ENCODE measurements at places on chromosomes 16 and 17. TPM values are rescaled to one million over a fixed set of nuclear protein-coding genes. Genes with fewer than 3 reads are reported as not detected.
A peak's percentile ranks its signal among the peaks of the same experiment; 100 is the strongest.

KREMEN2 gene
- total RNA-seq, result 0.26 TPM

GRCh38 chr17:65797809-65798208, 236.4 kb upstream of the AXIN2 start:
- no peak for DNase-seq

LPO gene
- total RNA-seq, result not detected

GRCh38 chr17:51572115-51572514, 311.8 kb downstream of the UTP18 start:
- no peak for DNase-seq

- DNase-seq, result peak; percentile 67
Observed at GRCh38 chr17:41738077-41738800, 3.8 kb upstream of the HAP1 start.

USH1G gene
- not detected for total RNA-seq

SCNN1G gene
- not detected for total RNA-seq

DNA sequence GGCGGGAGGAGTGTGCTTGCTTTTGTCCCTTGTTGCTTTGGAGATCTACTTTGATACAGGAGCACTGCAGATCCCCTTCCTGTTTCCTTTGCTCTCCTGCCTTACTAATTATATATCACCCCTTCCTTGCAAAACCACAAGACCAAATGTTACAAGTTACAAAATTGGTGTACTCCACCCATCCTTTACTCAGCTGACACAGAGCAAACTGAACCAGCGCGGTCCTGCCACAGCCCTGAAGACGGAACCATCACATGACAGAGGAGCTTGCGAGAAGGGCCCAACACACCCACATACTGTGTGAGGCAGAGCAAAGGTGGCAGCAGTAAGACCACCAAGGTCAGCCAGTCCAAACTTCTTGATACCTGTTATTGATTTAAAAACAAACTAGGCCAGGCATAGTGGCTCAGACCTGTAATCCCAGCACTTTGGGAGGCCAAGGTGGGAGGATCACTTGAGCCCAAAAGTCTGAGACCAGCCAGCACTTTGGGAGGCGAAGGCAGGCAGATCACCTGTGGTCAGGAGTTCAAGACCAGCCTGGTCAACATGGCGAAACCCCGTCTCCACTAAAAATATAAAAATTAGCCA, 33.2 kb downstream of the CYTH1 start:
- no peak for DNase-seq

DNA sequence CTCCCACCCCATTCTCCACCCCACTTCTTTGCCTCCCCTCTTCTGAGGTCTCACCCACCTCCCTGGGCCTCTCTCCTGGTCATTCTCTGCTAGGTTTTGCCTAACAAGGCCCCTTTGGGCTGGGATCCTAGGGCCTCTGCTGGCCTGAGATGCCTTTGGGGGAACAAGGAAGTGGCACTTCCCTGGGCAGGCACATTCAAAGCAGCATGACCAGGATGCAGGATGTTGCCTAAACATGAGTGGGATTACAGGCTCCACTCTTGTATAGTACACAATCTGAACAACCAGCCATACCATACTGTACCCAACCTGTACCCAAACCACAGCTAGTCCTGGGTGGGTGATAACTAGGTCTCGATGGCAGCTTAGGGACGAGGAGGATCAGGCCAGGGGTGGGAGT, 9.0 kb downstream of the GALK1 start:
- DNase-seq, result no peak

DNA sequence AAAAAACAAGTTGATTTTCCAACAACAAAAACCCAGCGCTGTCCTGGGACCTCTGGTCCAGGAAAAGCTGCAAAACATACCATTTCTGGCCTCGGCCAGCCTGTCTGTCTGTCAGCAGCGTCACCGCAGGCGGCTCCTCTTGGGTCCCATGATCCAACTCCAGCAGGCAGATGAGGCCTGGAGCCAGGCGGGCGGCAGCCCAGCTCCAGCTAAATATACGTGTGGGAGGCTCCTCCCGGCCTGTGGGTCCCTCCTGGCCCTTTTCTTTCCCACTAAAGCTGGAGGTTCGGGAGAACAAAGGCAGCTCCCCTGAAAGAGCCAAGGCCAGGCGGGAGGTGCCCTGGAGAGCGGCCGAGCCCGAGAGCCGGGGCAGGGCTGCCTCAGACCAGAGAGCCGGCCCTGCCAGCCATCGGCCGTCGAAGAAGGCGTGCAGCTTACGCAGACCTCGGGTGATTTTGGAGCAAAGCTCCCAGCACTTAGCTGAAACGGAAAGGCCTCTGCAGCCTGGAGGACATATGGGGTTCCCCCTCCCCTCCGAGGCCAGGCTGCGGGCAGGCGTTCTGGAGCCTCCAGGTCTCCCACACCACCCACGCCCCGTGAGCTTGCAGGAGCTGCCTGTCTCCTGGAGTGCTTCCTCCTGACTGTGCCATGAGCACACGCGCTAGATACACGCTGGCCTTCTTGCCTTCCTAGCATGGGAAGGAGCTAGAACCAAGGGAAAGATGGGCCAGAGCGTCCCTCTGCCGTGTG, 19.9 kb upstream of the JPH3 start:
- DNase-seq, result peak; percentile 82

GRCh38 chr16:22162656-22163009, 327 bp downstream of the SDR42E2 start:
- no peak for DNase-seq

CAPNS2 gene
- not detected for total RNA-seq

- DNase-seq, result no peak
Observed at GRCh38 chr16:14505846-14506245, 124.2 kb downstream of the PARN start.

MRPL28 gene
- total RNA-seq, result 172 TPM

ANKS4B gene
- not detected for total RNA-seq

DNA sequence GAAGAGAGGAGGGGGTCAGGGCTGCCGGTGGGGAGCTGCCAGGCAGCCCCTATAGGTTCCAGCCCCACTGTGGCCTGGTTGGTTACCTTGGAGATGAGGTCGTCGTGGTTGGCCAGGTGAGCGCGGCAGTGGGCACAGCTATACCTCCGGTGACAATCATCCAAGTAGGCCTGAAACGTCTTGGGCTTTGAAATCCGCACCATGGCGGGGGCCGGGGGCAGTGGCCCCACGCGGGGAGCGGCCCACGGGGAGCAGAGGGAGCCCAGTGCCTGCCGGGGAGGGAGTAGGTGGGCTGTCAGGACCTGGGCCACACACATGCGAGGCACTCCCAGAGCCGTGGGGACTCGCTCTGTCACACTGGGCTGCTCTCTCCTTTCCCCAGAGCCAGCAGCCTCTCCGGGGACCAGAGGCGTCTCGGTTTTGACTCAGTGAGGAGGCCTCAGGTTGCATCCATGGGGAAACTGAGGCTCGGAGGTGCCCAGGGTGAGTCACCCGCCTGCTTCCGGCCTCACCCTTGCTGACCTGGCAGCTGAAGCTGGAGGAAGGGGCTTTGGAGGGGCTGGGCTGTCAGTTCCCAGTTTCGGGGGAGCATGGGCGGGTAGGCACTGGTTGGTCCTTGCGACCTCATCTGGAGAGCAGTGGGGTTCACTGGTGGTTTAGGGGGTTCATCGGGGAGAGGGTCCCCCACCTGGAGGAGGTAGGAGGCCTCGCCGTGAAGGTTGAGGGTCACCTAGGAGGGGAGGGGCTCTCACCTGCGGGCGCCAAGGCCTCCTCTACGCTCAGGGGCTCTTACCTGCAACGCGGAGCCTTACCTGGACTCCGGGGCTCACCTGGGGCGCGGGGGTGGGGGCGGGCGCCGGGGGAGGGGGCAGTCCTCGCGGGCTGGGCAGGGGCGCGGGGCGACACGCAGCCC, 591 bp downstream of the YPEL3 start:
- DNase-seq, result no peak

DNA sequence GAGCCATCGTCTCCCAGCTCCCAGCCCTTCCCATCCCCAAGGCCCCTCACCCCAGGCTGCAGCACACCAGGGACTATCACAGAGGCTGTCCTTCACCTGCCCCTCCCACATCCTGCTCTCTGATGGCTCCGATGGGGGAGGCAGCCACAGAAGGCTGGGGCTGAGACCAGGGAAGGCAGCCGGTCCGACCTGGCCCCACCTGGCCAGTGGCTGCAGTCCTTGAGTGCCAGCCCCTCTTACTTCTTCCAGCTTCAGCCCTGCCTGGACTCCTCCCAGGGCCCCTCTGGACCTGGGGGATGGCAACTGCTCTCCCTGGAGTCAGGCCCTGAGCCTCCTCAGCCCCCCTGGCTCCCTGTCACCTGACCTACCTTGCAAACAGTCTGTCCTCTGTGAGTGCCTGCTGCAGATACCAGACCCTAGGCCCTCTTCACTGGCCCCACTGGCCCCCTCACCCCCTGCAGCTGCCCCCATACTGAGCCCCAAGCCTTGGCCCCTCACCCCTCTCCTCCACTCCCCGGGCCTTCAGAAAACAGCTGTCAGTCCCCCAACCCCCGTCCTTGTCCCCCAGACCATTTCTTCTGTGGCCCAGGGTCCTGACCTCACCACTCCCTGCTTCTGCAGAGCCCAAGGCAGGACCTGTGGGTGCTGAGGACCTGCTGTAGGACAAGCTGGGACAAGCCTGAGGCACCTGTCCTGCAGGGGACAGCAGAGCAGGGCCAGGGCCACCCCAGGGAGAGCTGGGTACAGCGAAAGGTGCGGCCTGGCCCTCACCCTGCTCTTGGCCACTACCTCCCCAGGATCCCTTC, 12.6 kb upstream of the SRRM2 start:
- DNase-seq, result no peak

GRCh38 chr17:8674344-8675305, 44.1 kb upstream of the MYH10 start:
- DNase-seq, result no peak

- DNase-seq, result no peak
Observed at GRCh38 chr17:67467500-67468455, 90.7 kb downstream of the PITPNC1 start.

- peak; percentile 98 for DNase-seq
Observed at GRCh38 chr17:81419319-81419885, 24.1 kb downstream of the BAHCC1 start.

DNA sequence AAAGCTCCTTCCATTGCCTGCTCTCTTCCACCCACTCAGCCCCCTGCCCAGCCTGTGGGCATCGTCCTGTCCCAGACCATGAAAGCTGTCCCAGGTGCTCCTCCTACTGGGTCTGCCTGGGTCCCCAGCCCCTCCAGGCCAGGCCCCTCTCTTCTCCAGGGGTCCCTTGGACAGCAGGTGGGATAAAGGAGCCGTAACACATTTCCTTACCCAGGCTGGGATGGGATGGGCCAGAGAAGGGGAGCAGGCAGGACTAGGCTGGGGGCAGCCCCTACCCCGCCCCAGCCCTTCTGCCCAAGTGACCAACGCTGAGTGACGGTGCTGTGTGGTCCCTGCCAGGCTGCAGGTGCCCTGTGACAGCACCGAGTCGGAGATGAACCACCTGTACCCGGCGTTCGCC, 80.1 kb downstream of the MGAT5B start:
- DNase-seq, result no peak

DNA sequence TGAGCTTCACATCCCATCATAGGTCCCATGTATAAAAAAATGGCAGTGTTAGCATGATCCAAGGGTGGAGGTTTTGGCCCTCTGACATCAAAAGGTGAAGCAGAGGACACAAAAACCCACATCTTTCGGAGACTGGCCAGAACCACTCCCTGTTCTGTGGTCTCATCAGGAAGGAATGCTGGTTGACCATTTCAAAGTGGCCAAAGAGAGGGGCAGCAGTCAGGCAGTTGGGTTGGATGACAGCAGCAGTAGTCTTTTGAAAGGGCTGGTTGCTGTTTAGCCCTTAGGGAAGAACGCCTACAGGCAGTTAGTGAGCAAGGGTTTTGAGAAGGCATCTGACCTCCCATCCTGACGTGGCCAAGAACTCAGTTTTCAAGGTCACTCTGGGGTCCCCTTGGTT, 40.5 kb downstream of the LCMT1 start:
- peak; percentile 77 for DNase-seq

DNA sequence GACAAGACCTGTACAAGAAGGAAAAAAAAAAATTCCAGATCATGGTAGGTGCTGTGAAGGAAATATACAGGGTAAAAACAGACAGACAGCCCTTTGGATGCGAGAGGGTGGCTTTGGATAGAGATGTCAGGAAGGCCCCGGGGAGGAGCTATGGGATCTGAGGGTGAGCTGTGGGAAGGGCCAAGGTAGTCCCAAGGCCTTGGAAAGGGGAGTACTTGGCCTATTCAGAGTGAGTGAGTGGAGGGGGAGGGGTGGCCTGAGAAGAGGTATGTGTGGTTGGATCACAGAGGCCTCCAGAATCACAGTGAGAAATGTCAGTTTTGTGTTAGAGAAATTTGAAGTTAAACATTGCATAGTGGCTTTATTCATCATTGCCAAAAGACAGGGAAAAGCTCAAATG, 31.2 kb upstream of the AKTIP start:
- no peak for DNase-seq

TNFRSF13B gene
- total RNA-seq, result not detected

DNA sequence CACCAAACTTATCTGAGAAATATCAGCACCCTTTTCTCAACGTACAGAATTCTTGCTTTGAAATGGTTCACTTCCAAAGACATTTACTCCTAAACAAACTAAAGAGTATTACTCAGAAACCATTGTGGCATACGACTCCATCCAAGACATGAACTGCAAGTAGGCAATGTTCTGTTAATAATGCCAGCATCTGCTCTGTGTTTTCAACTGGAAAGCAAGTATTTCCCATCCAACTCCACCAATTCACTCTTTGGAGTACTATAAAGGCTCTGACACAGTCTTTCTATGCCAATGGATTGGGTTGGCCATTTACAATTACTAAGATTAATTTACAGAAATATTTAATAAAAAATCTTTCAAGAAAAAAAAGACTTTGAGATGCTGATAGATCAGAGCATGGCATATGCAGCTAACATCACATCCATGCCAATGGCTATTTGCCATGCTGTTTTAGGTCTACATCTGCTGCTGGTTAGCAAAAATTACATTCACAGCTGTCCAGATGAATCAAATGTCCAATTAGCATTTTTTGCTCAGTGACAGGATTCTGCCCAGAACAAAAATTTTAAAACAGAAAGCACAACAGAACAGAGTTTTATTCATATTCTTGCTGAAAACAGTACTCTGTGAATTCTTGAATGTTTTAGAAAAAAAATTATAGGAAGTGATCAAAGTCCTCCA, 65.9 kb upstream of the HLF start:
- no peak for DNase-seq

DNA sequence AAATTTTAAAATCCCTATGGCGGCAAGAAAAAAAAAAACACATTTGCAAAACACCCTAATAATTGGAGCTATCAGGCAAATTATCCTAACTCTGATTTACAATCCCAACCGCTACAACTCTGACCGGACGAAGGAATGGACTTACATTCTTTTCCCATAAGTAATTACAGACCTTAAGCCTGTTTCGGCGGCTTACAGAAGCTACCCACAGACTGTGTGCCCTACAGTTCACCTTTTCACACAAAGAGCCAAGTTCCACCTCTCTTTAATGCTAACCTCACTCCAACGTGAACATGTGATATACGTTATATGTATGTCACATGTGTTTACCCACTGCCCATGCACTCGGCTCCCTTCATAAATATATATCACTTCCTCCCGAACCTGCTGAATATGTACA, 8.7 kb upstream of the MEAK7 start:
- no peak for DNase-seq

DNA sequence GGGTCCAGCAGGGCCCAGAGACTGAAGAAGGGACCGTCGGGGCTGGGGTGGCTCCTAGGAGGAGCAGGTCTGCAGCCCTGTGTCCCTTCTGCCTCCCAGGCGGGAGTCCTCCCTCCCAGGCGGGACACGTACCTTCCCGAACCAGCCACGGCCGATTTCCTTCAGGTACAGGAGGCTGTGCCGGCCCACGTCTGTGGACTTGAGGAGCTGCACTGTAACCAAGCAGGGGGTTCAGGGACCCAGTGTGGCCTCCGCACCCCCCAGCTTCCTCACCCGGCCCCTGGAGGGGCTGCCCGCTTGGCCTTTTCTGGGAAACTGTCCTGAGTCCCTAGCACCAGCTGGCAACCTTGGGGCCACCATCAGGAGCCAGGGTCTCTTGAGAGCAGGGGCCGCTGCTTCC, 37.0 kb upstream of the PVALEF start:
- no peak for DNase-seq
